ENCODE measurements at places on chromosomes 5 and 9. TPM values are rescaled to one million over a fixed set of nuclear protein-coding genes. Genes with fewer than 3 reads are reported as not detected.

Gene PDLIM7
- 7.8 TPM for total RNA-seq

Gene FLT4
- 2.4 TPM for total RNA-seq

Gene TPPP
- total RNA-seq: 12.4 TPM

Gene ATOX1
- total RNA-seq: 19.6 TPM

Gene CCDC183
- 2.3 TPM for total RNA-seq

- H3K27me3 ChIP-seq: no peaks in the 10 kb centered on the region
- H3K36me3 ChIP-seq: no peaks in the 10 kb centered on the region
- no peak for DNase-seq
- no peaks in the 10 kb centered on the region for H3K4me1 ChIP-seq
- no peak overlapping the region for H3K4me3 ChIP-seq
- H3K27ac ChIP-seq: no peak overlapping the region
Observed at GRCh38 chr5:169085636-169086035, 215.3 kb downstream of the SLIT3 start.

DNA sequence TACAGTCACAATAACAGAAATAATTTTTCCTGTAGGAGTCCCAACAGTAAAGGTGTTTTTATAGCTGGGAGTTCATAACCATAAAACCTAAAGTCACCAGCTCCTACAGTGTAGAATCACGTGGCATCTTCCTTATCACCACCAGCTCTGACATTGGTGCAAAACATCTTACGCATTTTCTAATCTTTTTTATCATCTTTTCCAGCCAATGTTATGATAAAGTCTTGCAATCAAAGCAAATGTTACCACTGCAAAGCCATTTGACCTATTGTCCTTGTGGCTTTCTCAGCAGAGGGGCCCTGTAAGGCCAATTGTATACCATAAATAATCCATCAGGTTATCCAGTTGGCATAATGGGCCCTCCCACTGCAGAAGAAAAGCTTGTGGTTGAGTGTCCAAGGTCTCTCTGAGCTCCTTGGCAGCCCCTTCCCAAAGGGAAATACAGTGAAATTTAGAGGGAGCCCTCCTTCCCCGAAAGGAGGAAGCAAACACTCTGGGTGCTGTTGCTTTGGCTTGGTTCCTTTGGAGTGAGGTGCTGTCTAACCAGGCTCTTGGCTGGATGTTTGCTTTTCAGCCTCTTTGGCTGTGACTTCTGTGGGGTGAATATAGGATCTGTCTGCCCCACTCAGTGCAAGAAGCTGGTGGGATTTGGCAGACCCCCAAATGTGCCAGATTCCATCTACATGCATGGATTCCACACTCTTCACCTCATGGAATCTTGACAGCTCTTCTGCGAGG, 29.3 kb upstream of the CPEB4 start:
- no peaks in the 10 kb centered on the region for H3K36me3 ChIP-seq
- no peak for DNase-seq
- H3K4me3 ChIP-seq: no peak overlapping the region
- no peaks in the 10 kb centered on the region for H3K4me1 ChIP-seq
- no peak overlapping the region for H3K27ac ChIP-seq

DNA sequence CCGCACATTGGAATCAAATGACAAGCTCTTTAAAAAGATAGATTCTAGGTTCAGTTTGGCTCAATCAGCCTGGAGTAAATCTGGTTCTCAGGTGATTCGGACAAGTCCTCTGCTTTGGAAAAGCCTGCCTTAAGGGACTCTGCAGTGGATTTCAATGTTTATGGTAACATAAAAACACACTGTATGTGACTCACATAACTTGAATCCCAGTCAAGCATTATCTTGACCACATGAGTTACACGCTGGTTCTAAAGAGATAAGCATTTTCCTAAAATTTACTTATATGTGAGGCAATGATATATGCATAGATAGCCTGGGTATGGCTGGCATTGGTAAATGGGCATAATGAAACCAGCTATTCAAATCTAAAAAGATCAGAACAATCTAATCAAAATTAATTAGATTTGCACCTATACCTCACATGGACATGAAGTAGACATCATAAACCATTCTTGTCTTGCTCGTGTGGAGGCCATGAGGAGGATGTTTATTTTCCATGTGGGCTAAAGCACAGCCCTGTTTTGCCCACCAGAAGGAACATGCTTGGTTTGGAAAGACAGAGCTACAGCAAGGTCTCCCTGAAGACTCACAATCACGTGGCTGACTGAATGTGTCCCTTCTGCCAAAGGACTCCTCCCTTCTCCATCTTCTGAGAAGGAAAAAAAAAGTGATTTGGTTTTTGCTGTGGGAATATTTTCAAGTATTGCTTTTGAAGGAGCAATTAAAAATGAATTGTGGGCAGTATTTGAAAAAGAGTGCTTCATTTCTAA, 351.7 kb downstream of the DIRAS2 start:
- H3K27ac ChIP-seq: no peak overlapping the region
- H3K4me1 ChIP-seq: no peaks in the 10 kb centered on the region

DNA sequence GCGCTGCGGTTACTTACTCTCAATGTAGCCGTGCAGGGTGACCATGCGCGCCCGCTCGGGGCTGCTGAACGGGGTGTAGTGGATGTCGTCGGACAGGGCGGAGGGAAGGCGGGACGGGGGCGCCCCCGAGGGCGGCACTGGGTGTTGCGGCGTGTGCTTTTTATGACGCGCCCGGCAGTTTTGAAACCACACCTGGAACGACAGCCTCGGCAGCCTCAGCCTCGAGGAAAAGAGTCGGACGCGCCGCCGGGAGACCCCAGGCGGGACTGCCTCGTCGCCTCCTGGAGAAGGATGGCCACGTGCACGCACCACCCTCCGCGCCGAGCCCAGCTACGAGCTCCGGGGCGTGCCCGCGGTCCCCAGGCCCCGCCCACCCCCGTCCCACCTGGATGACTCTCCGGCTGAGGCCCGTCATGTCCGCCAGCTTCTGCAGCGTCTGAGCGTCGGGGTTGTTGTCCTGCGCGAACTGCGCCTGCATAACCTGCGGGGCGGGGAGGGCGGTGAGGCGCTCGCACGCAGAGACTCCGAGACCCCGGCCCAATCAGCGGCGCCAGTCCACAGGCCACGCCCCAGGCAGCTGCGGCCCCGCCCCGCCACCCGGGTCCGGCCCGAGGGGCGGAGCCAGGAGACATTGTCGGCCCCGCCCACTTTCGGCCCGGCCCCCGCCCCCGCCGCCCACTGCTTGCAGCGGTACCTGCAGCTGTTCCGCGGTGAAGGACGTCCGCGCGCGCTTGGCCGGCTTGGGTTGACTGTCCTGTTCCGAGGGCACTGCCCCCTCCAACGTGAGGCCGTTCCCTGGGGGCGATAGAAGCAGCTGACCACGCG, 15.0 kb downstream of the LHX6 start:
- H3K36me3 ChIP-seq: no peaks in the 10 kb centered on the region
- peak; percentile 20 for DNase-seq
- H3K27me3 ChIP-seq: peaks cover 43% of the 10 kb centered on the region
- H3K4me3 ChIP-seq: no peak overlapping the region

DNA sequence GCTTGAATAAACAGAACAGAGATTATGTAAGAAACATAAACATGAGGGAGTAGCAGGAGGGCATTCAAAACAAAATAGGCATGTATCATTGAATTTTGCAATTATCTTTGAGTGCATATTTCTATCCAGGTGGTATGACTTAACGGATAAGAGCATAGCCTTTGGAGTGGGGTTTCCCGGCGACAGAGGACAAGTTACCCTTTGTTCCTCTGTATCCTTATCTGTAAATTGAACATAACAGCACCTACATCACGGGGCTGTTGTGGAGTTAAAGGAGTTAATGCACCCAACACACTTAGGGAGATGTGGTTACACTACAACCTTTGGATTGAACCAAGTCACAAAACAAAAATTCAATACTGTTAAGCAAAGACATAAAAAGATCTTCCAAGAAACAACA, 314.6 kb upstream of the KIF2A start:
- H3K27ac ChIP-seq: no peak overlapping the region
- H3K36me3 ChIP-seq: no peaks in the 10 kb centered on the region
- H3K27me3 ChIP-seq: no peaks in the 10 kb centered on the region
- no peaks in the 10 kb centered on the region for H3K4me1 ChIP-seq
- DNase-seq: no peak

GRCh38 chr9:133515240-133515610, 9.5 kb downstream of the MYMK start:
- no peaks in the 10 kb centered on the region for H3K36me3 ChIP-seq
- no peaks in the 10 kb centered on the region for H3K4me1 ChIP-seq
- DNase-seq: no peak
- no peak overlapping the region for H3K4me3 ChIP-seq
- no peaks in the 10 kb centered on the region for H3K27me3 ChIP-seq

DNA sequence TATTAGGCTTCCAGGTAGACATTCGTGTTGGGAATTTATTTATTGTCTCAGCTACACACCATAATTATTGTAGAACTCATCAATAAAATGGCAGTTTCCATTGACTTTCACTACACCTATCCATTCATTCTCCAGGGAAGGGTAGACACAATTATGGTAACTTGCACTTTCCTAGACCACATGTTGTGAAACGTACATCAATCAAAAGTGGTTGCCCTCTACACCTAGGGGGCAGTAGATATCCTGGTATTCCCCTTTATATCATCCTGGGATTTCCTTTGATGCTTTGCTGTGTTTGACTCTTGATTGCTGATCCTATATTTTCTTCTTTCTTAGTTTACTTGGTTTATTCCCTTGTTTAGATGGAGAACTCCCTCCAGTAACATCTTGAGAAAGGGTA, 47.9 kb downstream of the ADGRV1 start:
- H3K4me1 ChIP-seq: no peaks in the 10 kb centered on the region
- peaks cover 5% of the 10 kb centered on the region for H3K27me3 ChIP-seq
- H3K36me3 ChIP-seq: no peaks in the 10 kb centered on the region
- no peak overlapping the region for H3K4me3 ChIP-seq
- DNase-seq: no peak

DNA sequence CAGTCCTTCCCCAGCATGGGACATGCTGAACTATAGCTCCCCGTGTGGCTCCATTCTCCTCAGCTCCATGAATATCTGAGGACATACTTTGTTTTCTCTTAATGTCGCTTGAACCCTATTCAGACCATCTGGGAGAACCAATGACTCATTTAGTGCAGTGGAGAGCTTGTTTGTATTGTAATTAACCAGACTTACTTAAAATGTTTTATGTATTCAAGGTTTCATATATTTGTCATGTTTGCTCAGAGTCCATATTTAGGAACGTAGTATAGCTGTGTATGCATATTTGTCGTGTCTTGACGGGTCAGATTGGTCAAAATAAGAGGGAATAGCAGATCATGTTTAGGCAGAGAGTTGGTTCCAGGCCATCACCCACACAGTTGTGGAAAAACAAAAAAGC, 150.1 kb upstream of the NTRK2 start:
- H3K27ac ChIP-seq: no peak overlapping the region
- H3K4me3 ChIP-seq: no peak overlapping the region
- no peak for DNase-seq
- H3K4me1 ChIP-seq: no peaks in the 10 kb centered on the region
- no peaks in the 10 kb centered on the region for H3K36me3 ChIP-seq
- no peaks in the 10 kb centered on the region for H3K27me3 ChIP-seq

DNA sequence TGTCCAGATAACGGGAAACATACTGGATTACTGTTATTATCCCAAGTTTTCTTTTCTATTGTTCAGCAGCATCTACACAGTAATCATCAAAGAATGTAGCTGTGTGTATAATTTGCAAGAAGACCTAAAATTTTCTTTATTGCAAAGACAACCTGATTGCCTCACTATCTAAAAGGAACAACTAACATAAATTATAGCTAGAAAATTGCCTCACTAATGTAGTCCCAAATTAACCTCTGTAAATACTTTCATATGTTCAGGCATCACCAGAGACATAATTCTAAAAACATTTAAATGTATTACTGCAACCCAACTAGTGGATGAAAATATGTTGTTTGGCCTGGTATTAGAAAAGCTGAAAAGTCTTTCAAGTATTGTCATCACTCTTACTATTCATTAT, 275.4 kb downstream of the CDH12 start:
- H3K4me1 ChIP-seq: no peaks in the 10 kb centered on the region
- no peaks in the 10 kb centered on the region for H3K36me3 ChIP-seq
- H3K27me3 ChIP-seq: no peaks in the 10 kb centered on the region
- no peak overlapping the region for H3K4me3 ChIP-seq
- no peak overlapping the region for H3K27ac ChIP-seq

- H3K27me3 ChIP-seq: no peaks in the 10 kb centered on the region
- H3K4me1 ChIP-seq: no peaks in the 10 kb centered on the region
- no peak for DNase-seq
- H3K27ac ChIP-seq: no peak overlapping the region
- no peaks in the 10 kb centered on the region for H3K36me3 ChIP-seq
Observed at GRCh38 chr9:27003426-27004077, 1.9 kb downstream of the LRRC19 start.

- no peak for DNase-seq
- no peaks in the 10 kb centered on the region for H3K27me3 ChIP-seq
- H3K27ac ChIP-seq: no peak overlapping the region
- no peak overlapping the region for H3K4me3 ChIP-seq
- H3K36me3 ChIP-seq: no peaks in the 10 kb centered on the region
- no peaks in the 10 kb centered on the region for H3K4me1 ChIP-seq
Observed at GRCh38 chr5:15598294-15598902, 98.4 kb downstream of the FBXL7 start.

GRCh38 chr5:135534609-135535419, 950 bp downstream of the NEUROG1 start:
- no peaks in the 10 kb centered on the region for H3K4me1 ChIP-seq
- no peaks in the 10 kb centered on the region for H3K36me3 ChIP-seq
- no peak overlapping the region for H3K4me3 ChIP-seq
- no peak for DNase-seq
- H3K27ac ChIP-seq: no peak overlapping the region

All from CD4-positive, CD25-positive, alpha-beta regulatory T cell (primary cell).